ENCODE measurements at places on chromosomes 5 and 9. TPM values are rescaled to one million over a fixed set of nuclear protein-coding genes. Genes with fewer than 3 reads are reported as not detected.

The FBXL7 gene
- 6.9 TPM for total RNA-seq

The SETX gene
- total RNA-seq: 66.3 TPM

The ELOVL7 gene
- total RNA-seq: 20.5 TPM

The FAM200C gene
- 22.8 TPM for total RNA-seq

The SV2C gene
- 16.2 TPM for total RNA-seq

The ANKRD55 gene
- 14.0 TPM for total RNA-seq

The GADD45G gene
- total RNA-seq: 5.5 TPM

The SPATA31A3 gene
- total RNA-seq: not detected

The CDKN2B gene
- total RNA-seq: 0.94 TPM

The NTRK2 gene
- 185 TPM for total RNA-seq

The TIMD4 gene
- 5.3 TPM for total RNA-seq

The RNF224 gene
- total RNA-seq: not detected

The TLX3 gene
- total RNA-seq: 0.50 TPM

The CTXN3 gene
- total RNA-seq: 21.4 TPM

The PCDHGA7 gene
- 6.1 TPM for total RNA-seq

The ABLIM3 gene
- total RNA-seq: 40.7 TPM

The SLC34A3 gene
- total RNA-seq: 0.06 TPM
